CD4-positive, alpha-beta T cell treated with Interferon gamma for 1 hour (primary cell): ENCODE measurements at places on chromosomes 3 and 15.

- no peak for DNase-seq
Observed at GRCh38 chr3:141114816-141115460, 63.8 kb downstream of the SPSB4 start.

DNA sequence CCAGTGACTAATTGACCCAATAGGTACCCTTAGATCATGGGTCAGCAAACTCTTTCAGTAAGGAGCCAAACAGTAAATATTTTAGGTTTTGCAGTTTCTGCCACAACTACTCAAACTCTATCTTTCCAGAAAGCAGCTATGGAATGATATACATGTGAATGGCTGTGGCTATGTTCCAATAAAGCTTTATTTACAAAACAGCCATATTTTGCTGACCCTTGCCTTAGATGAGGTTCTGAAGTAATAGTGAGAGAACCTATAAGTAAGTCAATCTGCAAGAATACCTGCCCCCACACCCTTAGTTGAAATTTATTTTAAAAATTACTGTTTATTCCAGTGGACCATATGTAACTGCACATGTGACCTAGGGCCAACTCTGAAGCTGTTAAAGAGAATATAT is 134.0 kb downstream of the CMSS1 start:
- no peak for DNase-seq

DNA sequence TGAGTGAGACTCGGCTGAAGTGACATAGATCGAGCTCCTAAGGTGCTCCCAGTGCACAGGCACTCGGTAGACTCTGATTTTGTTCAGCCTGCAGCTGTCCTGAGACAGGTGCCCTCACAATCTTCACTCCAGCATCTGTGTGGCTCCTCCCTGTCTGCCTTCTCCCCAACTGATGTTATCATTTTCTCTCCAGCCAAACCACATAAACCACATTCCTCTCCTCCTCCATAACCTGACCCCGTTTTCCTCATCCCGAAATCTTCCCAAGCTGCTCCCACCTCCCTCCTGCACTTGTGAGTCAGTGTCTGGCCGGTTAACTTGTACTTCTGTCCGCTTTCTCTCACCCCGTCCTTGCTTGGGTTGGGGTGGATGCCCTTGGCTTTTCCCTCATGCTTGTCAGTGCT is 93.3 kb upstream of the HACD2 start:
- DNase-seq, result no peak

DNA sequence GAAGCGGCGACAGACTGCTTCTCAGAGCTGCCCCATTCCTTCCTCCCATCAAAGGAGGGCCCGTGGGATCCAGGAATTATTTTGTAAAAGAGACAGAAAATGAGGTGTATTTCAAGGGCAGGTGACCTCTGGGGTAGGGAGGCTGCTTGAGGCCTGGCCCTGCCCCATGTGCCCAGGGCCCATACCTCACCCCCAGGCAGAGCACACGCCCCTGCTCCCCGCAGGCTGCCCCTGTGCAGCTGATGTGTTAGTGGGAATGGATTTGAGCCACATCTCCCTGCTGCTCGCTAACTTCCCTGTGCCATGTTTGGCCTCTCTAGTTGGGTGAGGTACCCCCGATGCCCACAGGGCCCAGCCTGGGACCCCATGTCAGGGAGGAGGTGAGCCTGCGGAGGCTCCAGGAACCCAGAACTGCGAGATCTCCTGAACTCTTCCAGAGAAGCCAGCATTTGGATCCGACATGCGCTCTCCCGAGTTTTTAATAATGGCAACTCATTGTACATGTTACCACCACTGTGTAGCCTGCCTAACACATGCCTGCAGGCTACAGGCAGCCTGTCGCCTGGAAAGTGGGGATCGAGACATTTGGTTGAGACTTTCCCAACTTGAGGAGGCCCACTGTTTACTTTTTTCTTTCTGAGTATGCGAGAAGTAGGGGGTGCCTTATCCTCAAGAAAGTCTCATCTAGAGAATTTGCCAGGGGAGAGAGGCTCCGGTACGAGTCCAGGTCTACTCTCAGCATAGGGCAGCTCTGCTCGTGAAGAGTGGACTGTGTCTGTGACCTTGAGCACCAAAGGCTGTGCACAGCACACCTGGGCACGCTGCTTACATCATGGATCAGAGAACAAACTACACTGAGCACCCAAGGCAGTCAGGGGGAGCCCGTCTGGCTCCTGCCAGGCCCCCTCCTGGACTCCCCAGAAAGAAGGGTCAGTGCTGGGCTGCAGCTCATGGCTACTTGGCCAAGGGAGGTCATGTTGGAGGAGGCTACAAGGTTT is 36.1 kb downstream of the PCSK6 start:
- DNase-seq, result no peak

DNA sequence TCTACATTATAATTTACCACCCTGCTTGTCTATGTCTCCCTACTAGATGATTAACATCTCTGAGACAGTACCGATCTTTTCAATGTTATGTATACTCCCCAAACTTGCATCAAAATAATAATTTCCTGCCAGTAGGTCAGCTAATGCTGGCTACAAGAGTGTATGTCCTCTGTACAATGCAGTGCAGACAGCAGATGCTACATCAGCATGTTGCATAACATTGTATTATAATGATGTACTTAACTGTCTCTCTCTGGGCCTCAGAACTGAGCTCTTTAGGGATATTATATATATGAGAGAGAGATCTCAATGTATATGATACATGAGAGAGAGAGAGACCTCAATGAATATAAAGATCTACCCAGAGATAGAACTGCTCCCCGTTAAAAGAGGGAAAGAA is 456.6 kb downstream of the SHQ1 start:
- DNase-seq, result no peak

DNA sequence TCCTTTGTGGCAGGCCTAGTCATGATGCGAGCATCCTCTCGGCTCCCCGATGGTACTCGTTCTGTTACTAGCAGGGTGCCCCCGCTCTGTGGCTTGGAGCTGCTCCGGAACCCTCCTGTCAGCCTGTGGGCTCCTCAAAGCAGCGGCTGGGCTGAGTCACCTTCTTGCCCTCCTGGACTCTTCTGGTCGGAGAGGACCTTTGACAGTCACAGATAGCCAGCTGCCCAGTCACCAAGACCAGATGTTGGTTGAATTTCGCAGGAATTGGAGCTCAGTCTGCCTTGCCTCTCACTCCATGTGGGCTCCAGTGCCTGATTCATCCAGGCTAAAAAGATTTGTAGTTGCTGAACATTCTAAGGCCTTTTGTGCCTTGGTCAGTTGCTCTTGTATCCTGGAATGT is 94.5 kb downstream of the CHCHD6 start:
- no peak for DNase-seq

GRCh38 chr3:185175370-185175987 is 22.6 kb upstream of the C3orf70 start:
- DNase-seq, result peak; percentile 3

DNA sequence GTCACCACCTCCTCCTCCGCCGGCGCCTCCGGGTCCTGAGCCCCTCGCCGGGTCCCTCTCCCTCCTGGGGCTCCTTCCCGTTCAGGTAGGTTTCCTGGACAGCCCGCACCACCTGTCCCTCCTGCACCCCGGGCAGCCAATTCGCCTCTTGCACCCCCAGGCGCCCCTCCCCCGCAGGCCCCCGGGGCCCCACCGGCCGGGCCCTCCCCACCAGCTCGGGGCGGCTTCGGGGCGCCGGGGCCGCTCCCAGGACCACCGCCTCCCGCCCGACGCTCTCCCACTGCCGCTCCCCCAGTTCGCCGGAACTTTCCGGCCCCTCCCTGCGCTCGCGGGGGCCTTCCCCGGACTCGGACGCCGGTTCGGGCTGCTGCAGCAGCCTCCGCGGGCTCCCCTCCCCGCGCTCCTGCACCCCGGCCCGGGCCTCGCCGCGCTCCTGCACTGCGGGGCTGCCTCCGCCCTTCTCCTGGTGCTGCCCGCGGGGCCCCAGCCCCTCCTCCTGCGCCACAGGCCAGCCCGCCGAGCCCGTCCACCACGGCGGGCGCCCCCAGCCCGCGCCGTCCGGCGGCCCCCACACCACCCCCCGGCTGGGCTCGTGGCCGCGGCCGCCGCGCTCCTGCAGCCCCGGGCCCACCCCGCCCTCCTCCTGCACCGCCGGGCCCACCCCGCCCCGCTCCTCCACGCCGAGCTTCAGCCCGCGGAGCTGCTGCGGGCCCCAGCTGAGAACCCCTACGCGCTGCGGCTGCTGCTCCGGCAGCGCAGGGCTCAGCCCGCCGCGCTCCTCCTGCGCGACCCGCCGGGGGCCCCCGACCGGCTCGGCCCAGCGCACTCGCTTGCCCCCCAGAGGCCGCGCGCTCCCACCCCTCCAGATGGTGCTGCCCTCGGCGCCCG is 587 bp upstream of the TNK2 start:
- DNase-seq, result no peak

DNA sequence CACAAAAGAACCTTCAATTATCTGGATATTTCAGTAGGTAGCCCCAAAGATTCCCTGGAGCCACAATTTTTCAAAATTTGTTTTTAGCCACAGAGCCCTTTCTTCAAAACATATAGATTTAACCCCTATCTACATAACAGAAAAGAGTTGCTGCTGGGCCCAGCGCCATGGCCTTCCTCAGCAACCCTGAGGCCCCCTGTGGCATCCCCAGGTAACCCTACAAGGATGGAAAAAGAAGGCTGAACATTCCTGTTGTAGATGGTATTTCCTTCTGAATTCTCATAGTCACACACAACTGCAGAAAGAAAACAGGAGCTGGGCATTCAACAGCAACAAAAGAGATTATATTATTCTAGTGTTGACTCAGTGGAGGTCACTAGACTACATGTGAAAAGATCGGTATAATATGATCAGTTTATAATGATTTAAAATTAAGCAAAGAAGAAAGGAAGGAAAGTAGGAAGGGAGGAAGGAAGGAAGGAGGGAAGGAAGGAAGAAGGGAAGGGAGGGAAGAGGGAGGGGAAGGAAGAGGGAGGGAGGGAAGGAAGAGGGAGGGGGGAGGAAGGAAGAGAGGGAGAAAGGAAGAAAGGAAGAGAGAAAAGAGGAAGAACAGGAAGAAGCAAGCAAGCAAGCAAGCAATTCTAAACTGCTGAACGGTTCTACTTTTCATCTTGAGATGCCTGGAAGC is 342.5 kb upstream of the NR2F2 start:
- no peak for DNase-seq
